ENCODE measurements at places on chromosomes 1 and 21.

DNA sequence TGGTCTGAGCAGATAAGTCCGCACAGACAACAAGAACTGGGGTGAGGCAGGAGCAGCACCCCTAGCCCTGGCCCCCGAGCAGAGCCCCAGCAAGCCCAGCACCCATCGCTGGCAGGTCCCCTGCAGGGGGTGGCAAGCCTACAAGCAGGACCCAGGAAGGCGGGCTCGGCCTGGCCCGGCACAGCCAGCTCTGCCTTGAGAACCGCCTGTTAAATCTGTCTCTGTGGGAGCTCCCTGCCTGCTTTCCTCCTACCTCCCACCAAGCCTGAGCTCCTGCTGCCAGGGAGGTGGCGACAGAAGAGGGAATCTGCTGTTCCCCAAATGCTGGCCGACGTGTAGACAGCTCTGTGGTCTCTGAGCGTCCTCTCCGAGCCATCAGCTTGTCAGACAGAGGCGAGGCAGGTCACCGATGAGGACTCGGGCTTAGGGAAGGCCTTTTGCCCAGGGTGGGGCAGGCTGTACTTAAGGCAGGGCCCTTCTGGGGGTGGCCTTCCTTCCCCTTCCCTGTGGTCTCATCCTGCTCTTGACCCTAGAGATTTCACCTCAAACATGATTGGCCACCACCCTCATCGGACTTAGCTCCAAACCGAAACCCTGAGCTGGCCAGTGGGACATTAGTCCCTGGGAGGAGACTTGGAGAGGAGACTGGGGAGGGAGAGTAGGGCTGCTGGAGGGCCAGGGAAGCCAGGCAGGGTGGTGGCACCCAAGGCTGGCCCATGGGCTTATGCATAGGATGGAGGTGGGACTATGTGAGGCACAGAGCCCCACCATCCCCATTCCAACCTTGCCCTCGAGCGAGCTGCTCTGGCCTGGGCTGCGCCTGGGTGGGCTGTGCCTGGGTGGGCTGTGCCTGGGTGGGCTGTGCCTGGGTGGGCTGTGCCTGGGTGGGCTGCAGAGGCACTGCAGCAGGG is 7.7 kb downstream of the SELENON start:
- no peak for DNase-seq

GRCh38 chr1:167860231-167860923 is 53.6 kb downstream of the ADCY10 start:
- no peak for DNase-seq

- no peak for DNase-seq
Measured at GRCh38 chr1:4085546-4085945, 185.5 kb upstream of the C1orf174 start.

GRCh38 chr1:238608144-238608543 is 717.4 kb upstream of the ZP4 start:
- no peak for DNase-seq

DNA sequence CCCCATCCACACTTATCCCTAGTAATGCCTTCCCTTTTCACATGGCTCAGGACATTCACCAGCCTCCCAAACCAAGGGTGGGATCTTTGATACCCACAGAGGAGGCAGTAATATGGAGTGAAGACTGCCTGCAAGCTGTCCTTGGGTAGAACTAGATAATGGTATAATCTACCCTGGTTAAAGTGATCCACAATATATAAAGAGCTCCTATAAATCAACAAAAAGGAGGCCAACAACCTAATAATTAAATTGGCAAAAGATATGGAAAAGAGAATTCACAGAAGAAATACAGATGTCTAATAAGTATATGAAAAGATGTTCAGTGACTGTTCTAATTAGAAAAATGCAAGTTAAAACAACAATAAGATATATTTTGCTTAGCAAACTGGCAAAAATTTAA is 30.7 kb upstream of the SPOCD1 start:
- DNase-seq, result no peak

DNA sequence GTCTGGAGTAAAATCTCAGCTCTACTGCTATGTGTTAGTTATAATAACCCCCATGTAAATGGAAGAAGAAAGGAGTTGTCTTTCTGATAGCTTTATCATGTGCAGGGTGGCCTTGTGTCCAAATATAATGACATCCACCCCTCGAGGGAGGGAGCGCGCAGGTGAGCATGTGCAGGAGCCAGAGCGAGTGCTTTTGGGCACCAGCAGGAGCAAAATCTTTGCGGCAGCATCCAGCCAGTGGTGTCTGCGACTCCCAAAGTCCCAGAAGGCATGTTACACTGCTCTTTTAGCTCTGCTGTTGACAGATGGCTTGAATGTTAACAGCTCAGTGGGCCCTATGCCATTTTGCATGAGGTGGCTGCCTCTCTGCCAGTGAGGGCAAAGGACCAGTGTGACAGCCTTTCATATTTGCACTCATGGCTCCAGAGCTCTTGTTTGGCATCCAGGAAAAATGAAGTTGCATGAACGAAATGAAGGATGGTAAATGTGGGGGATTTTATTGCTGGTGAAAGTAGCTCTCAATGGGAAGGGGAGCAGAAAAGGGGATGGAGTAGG is 146.7 kb downstream of the HMCN1 start:
- DNase-seq, result no peak

DNA sequence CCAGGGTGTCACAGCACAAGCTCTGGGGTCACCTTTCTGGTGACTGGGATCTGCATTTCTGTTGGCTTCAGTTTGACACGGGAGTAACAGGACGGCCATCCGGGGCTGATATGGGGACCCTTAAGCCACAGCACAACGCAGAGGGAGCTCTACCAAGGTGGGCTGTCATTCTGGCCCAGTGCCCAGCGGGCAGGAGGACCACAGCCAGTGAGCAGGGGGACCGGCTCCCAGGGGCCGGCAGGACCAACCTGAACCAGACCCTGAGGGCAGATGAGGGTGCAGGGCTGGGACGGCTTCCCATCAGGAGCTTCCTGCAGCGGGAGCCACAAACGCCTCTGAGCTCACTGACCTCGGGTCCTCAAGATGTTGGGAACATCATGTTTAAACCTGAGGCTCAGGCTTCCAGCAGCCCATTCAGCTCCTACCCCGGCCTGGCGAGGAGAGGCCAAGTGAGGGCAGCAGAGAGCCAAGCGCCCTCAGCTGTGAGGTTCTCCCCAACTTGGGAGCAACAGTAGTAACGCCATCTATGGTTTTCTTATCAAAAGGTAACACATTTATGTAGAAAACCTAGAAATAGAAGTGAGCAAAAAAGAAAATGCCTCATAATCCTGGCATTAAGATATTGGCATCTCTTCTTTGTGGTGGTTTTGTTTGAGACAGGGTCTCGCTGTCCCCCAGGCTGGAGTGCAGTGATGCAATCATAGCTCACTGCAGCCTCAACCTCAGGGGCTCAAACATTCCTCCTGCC is 26.8 kb downstream of the TMEM201 start:
- no peak for DNase-seq
